CD4-positive, alpha-beta T cell treated with Interleukin-4 for 4 hours (primary cell): ENCODE measurements at places on chromosomes 6 and 20.

GRCh38 chr6:73798592-73798991 lies 102.6 kb downstream of the CD109 start:
- no peak for DNase-seq

DNA sequence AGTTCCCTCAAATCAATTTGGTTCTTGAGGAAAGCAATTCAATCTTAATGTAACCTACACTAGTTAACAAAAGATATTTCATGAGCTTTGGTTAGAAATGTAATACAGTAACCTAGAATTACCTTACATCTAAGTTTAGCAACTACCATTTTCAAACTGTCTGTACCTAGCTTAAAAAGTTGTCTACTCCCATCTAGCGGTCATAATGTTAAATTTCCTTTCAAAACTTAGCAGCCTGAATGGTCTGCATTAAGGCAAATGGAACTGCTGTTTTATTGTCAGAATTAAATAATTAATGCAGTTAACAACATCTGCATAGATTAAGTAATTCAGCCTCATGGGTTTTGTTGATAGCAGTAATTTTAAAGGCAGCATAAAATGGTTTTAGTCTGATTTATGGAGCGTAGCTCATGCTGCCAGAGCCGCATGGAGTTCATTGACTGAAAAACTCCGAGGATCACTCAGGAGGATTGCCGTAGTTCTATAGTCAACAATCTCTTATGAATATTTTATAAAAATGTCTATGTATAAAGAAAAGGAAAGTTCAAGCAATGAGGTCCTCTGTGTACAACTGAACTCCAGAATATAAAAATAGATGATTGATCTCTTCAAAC lies 485.4 kb upstream of the MANEA start:
- no peak for DNase-seq

GRCh38 chr6:152453421-152453820 lies 183.7 kb downstream of the SYNE1 start:
- no peak for DNase-seq

DNA sequence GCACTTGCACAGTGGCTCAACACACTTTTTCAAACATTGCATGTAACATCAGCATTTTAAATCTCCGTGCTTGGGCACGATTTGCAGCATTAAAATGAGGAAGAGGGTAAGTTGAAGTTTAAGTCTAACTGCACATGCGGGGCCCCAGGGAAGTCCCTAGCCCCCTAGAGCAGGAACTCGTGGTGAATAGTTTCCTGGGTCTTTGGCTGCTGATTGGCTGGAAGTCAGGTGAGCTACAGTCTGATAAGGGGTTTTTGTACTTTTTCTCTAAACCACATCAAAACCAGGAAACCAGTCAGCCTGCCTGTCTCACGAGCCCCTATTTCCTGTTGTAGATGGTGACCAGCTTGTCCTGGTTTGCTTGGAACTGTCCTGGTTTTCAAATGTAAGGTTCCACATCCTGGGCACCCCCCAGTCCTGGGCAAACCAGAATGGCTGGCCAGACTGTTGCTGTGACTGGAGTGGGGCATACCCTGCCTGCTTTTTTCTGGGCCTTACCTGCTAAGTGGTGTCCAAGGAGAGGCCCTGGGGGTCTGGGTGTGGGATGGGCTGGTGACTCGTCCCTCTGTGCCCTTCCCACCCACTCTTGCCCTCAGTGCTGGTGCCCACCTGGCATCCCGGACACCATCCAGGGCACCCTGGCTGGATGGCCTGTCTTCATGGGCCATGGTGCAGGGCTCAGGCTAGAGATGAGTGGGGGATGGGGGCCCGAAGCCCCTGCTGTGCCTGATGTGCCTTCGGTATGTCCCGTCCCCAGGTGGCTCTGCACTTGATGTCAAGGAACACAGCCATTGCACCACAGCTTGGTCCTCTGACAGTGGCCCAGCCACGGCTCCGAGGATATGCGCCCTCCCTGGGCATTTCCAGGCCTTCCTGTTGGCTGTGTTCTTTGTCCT lies 31.8 kb downstream of the SUN5 start:
- peak; percentile 95 for DNase-seq

DNA sequence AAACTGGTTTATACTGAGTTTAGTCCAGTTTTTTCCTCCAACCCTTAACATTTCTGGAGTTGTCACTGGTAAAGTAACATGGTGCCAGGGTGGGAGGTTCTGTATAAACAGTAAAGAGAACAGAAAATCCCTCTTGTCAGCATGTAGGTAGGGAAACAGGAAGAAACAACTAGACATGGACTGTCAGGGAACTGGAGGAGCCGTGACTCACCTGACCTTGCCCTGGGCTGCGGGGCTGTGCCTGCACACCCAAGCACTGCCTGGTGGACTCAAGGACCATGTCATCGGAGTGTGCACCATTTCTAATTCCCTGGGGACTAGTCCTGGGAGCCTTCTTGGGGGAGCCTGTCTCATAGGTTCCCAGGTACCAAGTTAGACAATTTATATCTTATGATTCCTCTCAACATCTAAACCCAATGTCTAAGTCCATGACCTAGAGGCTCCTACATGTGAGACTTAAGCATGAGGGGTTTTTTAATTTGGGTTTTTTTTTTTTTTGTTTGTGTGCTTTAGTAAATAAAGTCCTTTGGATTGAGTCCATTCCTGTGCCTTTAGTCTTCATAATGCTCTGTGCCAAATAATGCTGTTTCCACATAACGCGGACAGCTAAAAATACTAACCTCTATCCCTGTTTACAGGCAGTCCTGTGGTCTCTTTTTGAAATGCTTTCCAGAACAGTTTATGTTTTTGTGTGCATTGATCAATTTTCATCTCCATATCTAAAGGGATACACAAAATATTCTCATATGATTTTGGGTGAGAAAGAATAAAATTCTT lies 136.9 kb upstream of the SUPT3H start:
- no peak for DNase-seq

- DNase-seq: no peak
Observed at GRCh38 chr6:101607111-101607690, 213.7 kb downstream of the GRIK2 start.

- no peak for DNase-seq
Observed at GRCh38 chr20:19875376-19876221, 117.5 kb downstream of the RIN2 start.

- no peak for DNase-seq
Observed at GRCh38 chr20:48550814-48551213, 277.0 kb downstream of the PREX1 start.

- DNase-seq: no peak
Observed at GRCh38 chr20:50009521-50010454, 27.0 kb downstream of the SNAI1 start.

GRCh38 chr20:49786668-49787370 lies 25.8 kb upstream of the SLC9A8 start:
- no peak for DNase-seq

DNA sequence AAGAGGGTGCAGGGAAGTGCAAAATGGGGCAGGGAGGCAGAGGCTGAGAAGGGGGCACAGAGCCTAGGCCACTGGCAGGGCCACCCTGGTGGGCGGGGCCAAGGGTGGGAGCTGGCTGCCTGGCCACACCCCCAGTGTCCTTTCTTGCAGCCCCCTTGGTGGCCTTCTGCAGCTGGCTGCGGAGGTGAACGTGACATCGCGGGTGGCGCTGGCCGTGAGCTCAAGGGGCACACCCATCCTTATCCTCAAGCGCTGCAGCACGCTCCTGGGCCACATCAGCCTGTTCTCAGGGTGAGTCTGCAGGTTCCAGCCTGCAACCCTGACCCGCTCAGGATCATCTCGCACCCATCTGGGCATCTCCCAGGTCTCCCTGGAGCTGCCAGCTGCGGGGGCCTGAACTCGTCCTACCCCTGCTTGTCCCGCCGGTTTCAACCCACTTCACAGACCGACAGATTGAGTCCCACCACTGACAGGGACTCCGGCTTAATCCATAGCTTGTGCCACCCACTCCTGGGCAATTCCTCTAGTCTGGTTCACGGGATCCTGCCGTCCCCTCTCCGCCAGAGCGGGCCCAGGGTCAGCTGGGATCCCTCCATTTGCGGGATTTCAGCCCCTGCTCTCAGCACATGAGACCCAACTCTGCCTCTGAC lies 6.2 kb downstream of the BPIFB3 start:
- no peak for DNase-seq

GRCh38 chr20:31693987-31694661 lies 28.5 kb downstream of the BCL2L1 start:
- DNase-seq: no peak

DNA sequence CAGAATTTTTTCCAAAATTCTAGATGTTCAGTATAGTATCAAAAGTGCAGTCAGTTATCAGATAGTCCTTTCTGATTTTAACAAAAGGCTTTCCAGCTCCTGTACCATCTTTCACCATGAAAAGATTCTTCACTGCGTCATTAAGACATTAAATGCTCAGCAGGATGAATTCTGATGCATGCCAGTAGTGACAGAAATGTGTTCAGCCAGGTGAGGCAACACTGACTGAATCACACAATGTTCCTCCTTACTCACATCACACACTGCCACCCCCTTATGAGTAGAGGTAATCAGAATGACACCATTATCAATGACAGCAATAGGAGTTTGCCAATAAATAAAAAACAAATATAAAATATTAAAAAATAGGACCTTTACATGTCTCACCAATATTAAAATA lies 426.6 kb upstream of the PLCB4 start:
- DNase-seq: no peak

GRCh38 chr6:11732036-11732631 lies 46.5 kb downstream of the ADTRP start:
- DNase-seq: peak; percentile 55

DNA sequence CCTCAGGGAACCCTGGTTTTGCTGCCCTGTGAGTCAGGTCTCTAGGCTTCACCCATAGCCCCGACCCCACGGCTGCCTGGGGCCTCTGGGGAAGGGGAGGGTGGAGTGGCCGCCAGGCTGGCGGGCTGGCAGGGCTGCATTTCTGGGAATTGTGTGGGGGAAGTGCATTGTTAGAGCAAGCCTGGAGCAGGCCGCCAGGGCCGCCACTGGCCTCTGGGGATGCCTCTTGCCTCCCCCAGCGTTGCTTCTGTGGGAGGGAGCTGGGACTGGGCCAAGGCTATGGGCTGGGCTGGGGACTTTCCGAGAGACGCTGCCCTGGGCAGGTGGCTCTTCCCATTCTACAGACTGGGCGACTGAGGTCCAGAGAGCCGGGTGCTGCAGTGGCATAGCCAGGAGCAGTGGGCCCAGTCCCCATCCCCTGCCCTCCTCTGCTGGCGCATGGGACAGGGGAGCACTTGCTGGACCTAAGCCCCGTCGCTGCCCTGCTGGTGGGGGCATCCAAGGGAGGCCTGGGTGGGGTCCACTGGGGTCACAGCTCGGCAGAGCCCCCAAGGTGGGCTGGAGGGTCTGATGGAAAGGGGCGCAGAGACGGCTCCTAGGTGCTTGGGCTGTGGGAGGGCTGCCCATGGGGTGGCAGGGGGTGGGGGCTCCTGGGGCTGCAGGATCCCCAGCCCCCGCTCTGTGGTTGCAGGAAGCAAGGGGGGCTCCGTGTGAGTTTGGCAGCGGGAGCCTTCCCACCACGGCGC lies 6.6 kb upstream of the SOX18 start:
- DNase-seq: no peak

DNA sequence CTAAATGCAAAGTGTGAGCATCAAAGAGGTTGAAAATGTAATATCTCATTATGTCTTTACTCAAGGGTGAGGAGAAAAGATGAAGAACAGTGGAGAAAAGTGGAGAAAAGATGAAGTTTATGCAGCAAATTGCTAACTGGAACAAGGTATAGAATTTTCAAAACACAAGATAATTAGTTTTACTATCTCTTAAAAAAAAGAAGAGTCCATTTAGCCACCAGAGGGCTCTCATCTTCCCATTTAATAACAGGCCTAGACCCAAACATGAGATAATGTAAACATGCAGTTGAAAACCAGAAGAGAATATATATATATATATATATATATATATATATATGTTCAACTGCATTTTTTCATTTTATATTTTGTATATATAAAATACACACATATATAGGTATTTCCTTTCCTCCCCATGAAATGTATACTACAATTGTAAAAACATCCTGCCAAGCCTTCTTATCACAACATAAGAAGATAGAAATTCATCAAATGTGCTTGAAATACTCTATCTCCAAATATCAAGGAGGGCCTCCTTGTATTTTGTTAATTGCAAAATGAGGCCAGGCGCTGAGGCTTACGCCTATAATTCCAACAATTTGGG lies 78.4 kb downstream of the ADTRP start:
- peak; percentile 49 for DNase-seq

GRCh38 chr20:61445741-61446140 lies 193.7 kb downstream of the CDH4 start:
- DNase-seq: no peak

DNA sequence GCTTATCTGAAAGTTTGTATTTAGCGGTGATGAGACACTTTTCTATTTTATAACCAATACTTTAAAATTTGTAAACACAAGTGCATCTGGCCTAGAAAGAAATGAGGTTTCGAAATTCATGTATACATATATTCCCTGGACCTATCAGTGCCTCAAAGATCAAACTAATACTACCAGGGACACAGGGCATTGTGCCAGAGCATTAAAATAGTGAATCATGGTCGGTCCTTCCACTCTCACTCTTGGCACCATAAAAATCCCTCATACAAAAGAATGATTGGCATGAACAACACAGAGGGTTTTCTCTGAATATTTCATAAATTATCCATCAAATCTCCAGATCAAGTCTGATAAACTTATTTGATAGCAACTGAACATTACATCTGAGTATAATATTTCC lies 62.0 kb downstream of the MMUT start:
- no peak for DNase-seq

DNA sequence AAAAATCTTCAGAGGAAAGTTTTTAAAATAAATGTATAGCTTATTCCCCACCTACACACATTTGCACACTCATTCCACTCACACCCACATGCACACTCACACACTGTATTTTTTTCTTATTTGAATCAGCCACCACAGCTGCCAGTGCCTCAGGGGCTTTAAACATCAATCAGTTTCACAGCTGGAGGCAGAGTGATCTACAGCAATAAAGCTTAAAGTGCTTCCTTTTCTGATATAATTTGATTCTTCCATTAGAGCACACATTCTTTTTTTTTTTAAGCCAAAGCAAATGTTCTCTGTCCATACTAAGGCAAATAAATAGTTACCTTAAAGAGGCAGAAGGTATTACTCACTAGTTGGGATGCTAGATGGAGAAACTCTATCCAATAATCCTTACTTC lies 498.8 kb upstream of the POU3F2 start:
- DNase-seq: no peak

DNA sequence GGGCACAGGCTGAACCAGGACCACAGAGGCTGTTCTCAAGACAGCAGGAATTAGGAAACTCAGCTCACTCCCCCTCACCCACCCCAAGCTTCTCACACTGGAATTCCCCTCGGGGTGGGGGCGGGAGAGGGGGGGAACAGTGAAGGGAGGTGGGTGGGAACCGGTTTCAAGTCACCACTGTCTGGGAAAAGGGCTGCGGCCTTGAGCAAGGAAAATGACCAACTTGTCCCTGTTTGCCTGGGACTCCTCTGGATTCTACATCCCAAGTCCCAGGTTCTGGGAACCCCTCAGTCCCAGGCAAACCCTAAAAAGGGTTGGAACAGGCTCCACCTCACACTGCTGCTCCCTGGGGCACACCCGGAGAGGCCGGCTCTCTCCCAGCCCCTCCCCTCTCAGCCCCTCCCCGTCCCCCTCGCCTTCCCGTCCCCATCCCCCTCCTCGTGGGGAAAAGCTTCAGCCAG lies 230.7 kb downstream of the TFAP2C start:
- no peak for DNase-seq
